ENCODE measurements at places on chromosomes 7 and 10.
A peak's percentile ranks its signal among the peaks of the same experiment; 100 is the strongest.

- no peak for DNase-seq
These were observed 267.5 kb downstream of the SDK1 start for GRCh38 chr7:3568516-3568915.

GRCh38 chr10:115141254-115141653 lies 48.1 kb downstream of the ATRNL1 start:
- DNase-seq: no peak

DNA sequence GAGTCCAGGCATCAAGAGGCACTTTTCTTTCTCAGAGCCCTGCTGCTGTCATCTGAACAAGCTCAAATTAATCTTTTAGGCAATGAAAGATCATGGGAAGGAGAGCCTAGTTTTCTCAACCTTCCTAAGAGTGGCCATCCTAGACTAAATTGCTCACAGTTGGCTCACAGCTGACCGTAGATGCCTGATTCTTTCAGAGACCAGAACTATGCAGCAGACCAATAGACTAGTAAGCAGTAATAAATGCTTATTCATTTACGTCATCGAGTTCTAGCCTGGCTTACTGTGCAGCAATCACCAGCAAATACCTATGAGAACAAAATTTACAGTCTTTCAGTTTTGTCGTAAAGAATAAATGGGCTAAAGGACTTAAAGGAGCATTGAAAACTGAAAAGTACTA lies 602.9 kb upstream of the GHITM start:
- DNase-seq: no peak

DNA sequence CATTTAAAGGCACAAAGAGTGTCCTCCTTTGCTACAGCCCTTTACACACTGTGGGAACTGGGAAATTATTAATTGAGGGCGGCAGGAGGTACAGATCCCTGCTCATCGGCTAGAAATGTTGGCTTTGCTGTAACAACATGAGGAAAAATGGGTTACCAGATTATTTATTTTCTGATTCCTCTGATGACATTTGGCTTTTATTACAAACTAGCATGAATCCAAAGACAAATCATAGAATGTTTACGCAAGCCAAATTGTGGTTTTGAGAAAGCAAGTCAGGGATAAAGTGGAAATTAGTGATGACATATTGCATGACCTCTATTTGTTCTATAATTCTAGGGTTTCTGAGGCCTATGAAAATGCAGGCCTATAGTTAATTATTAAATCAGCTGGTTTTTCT lies 126.1 kb upstream of the TMEM196 start:
- no peak for DNase-seq

- no peak for DNase-seq
These were observed 15.5 kb downstream of the TWIST1 start for GRCh38 chr7:19101909-19102308.

GRCh38 chr10:29324220-29324841 lies 35.5 kb downstream of the LYZL1 start:
- no peak for DNase-seq

GRCh38 chr7:44561962-44562621 lies 11.6 kb downstream of the DDX56 start:
- no peak for DNase-seq

- no peak for DNase-seq
These were observed 342.5 kb downstream of the PTEN start for GRCh38 chr10:88205842-88206446.

GRCh38 chr10:63261496-63261895 lies 128.4 kb downstream of the NRBF2 start:
- no peak for DNase-seq

DNA sequence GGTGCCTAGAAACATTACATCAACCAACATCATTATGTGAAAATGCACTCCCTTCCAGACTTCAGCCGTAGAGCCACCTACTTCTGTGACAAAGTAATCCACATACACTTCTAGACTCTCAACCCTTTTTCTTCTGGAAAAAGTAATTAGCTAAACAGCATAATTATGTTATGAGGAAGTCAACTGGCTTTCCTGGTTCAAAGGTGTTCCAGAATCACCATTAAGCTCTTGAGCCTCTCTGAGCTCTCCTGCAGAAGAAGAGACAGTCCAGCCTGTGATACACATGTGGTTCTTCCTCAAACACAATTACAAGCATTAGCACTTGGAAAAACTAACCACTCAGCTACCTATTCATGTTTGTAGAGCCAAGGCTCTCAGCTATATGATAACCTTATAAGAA lies 52.5 kb downstream of the TNS3 start:
- no peak for DNase-seq

- DNase-seq: no peak
These were observed 33.4 kb downstream of the CCDC6 start for GRCh38 chr10:59872892-59873463.

DNA sequence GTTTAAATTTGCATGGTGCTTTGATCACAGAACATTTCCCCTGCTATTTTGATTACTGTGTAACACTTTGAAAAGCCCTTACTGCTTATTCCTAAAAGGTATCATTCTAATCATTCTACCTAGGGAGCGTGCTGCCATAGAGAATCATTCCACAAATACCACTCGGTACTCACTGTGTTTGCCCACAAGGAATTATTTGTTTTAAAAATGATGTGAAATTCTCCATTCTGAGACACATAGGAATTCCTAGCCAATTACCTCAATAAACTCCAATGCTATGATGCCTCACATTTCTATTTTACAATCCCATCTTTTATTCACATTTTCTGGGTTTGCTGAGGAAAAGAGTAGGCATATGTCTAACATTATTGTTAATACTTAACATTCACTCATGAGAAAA lies 16.2 kb upstream of the TES start:
- no peak for DNase-seq

DNA sequence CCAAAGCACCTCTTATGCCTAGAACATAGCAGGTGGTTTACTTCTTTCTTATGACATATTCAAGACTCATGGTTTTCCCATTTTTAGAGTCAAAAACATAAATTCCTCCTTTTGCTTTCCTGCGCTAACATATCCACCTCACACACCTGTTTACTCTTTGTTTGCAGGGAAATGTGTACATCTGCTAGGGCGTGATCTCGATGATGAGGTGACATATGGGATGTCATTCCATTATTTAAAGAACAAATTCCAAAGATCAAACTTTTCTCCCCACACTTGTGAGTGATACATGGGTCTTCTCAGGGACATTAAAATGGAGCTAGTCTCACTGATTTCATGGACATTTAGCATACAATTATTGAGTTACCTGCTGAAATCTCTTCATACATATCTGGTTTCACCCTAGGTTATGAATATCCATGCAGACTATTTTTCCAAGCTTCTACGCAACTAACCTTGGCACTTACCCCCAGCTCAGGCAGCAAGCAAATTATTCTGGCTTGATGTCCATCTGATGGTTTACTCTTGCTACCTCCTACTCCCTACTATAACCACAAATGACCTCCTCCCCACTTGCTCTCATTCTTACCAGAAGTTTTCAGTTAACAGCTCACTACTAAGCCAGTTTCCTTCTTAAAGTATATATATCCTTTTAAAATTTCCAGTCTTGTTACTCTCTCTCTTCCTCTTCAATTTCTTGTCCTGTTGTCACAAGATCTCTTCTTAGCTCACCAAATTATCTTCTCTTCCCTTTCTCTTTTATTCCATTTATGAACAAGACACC lies 208.5 kb downstream of the RNLS start:
- DNase-seq: no peak

DNA sequence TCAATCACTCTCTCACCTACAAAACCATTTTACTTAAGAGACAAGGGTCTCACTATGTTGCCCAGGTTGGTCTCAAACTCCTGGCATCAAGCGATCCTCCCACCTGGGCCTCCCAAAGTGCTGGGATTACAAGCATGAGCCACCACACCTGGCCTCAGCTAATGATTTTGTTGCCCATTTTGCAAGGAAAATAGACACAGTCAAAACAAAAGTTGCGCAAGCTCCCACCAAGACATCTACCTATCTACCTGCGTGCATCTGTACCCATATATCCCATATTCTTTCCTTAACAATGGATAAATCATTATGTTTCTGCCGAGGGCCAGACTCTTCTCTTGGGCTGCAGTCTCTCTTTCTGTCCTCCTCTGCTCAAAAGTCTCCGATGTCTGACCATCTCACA lies 67.3 kb downstream of the APBB1IP start:
- no peak for DNase-seq

- peak; percentile 80 for DNase-seq
These were observed 2.2 kb upstream of the RBM17 start for GRCh38 chr10:6086375-6087233.

GRCh38 chr10:49050366-49050765 lies 65.0 kb downstream of the VSTM4 start:
- no peak for DNase-seq

DNA sequence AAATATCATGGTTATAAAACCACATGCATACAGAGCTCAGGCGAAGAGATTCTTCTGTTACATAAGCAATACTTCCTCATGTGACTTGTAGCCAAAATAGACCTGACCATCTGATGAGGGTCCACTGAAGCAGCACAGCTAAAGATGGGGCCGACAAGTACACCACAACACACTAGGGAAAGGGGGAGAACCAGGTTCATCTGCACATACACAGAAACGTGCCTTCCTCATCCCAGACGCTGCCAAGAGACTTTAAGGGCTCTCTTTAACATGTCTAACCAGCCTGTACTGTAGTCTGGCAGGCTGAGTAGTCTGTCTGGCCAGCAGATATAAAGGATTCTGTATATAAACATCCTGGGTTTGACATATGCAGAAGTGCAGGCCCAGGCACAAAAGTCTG lies 30.3 kb downstream of the ERCC6 start:
- no peak for DNase-seq

- DNase-seq: no peak
These were observed 214.9 kb downstream of the JAZF1 start for GRCh38 chr7:27965650-27966049.

GRCh38 chr10:62475551-62475950 lies 101.4 kb downstream of the ZNF365 start:
- DNase-seq: no peak

DNA sequence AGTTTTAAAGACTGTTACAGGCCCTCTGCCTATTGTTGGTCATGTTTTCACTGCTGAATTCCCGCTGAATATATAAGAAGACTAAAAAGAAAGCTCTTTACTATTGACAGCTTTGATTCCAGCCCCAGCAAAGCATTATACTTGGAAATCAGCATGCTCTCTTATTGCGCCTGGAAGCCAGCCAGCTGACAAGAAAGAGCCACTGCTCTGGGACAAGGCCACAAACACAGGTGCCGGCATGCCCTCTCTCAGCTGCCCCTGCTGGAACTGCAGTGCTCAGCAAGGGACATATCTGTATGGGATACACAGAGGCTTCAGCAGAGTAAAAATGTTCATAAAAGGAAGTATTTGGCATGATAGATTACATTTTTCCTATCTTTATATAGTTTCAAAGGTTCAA lies 523.9 kb downstream of the ADRA2A start:
- no peak for DNase-seq

DNA sequence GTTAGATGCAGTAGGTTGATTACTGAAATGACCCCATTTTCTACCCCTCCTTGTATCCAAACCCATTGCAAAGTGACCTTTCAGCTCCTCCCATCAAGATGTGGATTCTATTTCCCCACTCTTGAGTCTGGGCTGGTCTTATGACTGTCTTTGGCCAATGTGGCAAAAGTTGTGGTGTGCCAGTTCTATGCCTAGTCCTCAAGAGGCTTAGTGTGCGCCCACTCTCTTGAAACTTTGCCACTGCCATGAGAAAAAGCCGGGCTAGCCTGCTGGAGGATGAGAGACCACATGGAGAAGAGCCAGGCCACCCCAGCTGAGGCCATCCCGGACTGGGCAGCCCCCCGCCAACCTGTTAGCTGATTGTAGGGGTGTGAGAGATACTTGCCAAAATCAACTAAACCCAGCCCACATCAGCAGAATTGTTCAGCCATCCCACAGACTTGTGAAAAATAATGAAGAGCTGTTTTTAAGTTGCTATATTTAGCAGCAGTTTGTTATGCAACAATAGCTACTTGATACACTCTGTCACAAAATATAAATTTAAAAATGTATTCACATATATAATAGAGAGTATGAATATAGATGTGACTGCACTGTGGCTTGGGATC lies 131.0 kb upstream of the PALS2 start:
- DNase-seq: no peak

- DNase-seq: no peak
These were observed 4.1 kb upstream of the LIPN start for GRCh38 chr10:88755753-88756152.

GRCh38 chr7:85023066-85023712 lies 163.7 kb downstream of the SEMA3D start:
- peak; percentile 16 for DNase-seq

- no peak for DNase-seq
These were observed 249.0 kb upstream of the PPP2R2D start for GRCh38 chr10:131651674-131652437.

Data from stimulated activated CD4-positive, alpha-beta T cell treated with anti-CD3 and anti-CD28 coated beads, Interleukin-1b, Interleukin-23, amount 100 ng/mL, for 4 hours (primary cell).